Posterior cingulate gyrus (tissue), 11 donors: ENCODE measurements at places on chromosomes 12 and 14.

GRCh38 chr12:6925540-6926279 is 2.0 kb upstream of the ATN1 start:
- DNase-seq = peak; percentile 60

DNA sequence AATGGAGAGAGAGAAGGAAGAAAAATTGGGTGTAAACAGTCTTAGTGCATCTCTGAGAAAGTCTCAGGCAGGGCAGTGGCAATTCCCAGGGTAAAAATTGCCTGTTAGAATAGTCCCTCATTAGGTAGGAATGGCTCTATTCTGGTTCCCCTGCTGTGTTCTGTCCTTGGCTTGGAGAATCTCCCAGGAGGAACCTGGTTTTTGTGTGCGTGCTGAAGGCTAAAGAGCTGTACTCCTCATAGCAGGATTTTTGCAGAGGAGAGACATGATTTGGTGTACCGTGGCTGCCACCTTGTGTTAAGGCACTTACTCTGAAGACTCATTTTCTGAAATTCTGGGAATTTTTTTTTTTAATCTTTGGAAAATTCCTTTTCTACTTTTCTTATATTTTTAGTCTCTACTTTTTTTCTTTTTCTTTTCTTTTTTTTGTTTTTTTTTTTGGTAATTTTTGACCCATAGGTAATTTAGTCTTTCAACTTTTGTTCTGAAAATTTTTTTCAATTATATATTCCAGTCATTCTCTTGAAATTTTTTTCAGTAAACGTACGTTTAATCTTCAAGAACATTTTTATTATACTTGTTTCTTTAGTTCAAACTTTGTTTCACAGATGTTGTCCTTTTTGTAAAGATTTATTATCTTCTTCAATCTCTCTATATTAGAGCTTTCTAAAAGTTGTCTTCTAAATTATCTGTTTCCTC is 63.8 kb downstream of the FBXO33 start:
- DNase-seq = no peak

DNA sequence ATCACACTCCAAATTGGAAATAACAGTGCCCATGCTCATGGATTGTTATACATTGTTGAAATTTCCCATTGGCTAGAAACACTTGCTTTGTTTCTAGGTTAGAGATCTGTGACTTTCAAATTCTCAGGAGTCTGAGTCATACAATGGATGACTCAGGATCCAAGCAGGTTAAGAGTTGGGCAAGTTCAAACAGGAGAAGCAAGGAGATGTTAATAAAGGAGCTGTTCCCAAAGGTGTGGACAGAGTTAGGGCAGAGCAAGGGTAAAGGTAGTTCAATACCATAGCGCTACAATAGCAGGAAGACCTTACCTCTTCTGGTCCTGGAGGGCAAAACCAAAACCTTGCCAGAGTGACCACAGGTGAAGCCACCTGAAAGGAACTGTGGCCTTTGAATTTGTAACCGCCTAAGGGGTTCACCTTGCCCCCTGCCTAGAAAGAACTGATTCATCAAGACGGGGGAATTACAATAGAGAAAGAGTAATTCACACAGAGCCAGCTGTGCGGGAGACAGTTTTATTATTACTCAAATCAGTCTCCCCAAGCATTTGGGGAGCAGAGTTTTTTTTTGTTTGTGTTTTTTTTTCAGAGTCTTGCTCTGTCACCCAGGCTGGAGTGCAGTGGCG is 4.2 kb upstream of the AMN1 start:
- DNase-seq = no peak

DNA sequence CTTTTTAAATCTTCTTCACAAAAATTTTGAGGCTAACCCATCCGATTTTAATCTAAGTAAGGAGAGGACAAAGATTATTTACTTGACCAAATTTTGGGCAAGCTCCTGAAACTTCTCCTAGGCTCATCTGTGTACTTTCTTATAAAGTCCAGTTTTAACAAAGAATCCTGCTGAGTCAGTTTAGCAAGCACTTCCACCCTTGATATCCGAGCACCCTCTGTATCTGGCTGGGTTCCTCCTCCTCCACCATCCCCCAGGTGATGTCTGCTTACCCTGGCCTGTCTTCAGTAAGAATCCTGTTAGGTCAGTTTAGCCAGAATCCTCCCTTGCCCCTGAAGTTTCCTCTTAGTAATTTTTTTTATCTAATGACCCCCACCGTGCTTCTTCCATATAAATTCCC is 140.5 kb downstream of the PHLDA1 start:
- DNase-seq = no peak

GRCh38 chr14:44010071-44010470 is 497.0 kb downstream of the FSCB start:
- DNase-seq = no peak

- no peak for DNase-seq
Observed at GRCh38 chr12:106445959-106446358, 88.4 kb downstream of the POLR3B start.

DNA sequence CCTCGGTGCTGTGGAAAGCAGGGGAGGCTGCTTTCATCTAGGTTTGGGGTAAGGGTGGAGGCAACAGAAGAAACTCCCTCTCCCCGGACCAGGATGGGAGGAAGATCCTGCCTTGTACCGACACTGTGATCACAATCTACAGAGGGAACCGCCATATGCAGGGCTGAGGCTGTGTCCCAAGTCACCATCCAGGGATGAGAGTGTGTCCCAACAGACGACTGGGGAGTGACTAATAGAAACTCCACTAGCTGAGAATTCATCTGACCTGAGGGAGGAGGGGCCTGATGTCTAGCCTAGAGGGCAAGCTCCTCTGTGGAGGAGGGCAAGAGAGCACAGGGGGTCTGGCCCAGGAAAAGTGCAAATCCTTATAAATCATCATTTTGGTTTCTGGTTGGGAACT is 172.4 kb downstream of the CALM1 start:
- no peak for DNase-seq

GRCh38 chr12:26801486-26801885 is 31.5 kb downstream of the ITPR2 start:
- DNase-seq = no peak

GRCh38 chr14:91237219-91237618 is 7.3 kb downstream of the GPR68 start:
- no peak for DNase-seq

DNA sequence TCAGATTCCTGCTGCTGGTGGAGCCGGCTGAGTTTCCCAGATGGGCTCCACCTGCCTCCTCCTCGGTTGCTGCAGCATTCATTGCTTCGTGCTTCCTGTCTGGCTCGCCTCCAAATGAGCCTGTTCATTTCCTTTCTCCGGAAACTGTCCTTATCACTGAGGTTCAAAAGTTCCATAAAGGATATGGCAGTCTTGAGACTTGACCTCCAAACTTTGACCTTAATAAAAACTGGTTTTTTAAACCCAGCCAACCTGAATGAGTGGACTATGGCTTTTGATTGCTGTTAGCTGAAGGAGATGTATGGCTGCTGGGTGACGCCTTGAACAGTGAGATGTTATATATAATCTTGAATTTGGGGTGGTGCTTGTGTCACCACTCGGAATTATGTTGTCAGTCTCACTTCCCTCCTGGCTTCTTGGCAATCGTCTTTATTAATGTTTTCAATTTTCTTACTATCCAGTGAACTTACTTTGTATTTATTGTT is 62.7 kb downstream of the RASSF3 start:
- DNase-seq = no peak

DNA sequence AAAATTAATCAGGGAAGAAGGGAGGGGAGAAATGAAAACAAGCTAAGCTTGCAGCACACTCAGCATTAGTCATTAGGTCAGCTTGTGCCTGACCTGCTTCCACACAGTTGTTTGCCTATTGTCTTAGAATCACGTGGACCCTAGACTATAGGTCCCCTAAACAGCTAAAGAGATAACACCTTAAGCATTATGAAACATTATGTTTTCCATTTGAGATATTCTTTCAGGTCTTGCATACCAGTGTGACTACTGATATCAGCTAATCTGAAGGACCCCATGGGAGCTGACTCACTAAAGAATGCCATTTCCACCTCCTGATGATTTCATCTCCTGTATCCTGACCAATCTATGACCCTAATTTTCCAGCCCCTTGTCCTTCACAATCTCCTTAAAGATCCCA is 154.1 kb upstream of the FUT8 start:
- DNase-seq = no peak

DNA sequence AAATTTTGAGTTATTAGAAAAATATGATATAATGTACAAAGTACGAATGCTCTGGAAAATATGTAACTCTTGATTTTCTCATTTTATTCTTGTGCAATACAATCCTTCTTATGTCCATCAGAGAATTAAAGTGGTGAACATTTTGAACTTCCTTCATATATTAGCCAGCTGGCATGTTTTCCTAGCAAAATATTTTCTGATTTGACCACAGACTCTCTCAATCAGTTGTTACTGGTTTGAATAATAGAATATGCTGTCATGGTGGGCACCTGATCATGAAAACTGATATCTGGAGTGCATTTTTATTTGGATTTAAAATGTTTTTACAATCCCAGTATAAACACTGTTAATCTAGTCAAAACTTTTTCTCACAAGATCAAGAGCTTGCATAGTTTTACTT is 24.2 kb downstream of the PARPBP start:
- no peak for DNase-seq

DNA sequence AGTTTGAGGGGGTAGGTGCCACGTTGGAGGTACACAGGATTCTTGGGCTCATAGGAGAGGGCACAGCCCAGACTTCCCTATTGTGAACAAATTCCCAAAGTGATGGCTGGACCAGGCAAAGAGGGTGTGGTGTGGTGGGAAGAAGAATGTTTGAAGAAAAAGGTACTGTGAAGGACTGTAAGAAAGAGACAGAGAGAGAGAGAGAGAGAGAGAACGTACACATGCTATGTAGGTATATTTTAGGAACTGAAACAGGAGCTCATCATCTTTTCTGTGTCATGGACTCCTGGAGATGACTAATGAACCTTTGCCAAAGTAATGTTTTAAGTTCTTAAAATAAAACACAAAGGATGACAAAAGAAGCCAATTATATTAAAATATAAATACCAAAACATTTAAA is 24.5 kb downstream of the SLC17A8 start:
- DNase-seq = no peak
